ENCODE measurements at places on chromosomes 12 and 14.

DNA sequence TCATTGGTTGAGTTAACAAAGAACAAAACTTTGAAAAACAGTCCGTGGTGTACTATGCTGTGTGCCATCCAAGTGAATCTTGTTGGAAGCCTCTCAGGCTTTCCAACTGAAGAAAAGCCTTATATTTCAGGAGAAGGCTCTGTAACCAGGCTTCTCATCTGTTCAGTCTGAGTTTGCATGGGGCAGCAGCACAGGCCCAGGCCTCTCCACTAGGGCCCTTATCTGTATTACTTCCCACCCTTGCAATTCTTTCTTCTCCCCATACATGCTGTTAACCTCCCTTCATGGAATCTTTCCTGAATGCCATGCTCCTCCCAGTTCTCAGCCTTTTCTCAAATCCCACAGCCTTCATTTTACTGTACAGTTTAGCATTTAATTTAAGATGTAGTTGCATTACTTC lies 28.3 kb downstream of the FRMD6 start:
- DNase-seq = no peak

DNA sequence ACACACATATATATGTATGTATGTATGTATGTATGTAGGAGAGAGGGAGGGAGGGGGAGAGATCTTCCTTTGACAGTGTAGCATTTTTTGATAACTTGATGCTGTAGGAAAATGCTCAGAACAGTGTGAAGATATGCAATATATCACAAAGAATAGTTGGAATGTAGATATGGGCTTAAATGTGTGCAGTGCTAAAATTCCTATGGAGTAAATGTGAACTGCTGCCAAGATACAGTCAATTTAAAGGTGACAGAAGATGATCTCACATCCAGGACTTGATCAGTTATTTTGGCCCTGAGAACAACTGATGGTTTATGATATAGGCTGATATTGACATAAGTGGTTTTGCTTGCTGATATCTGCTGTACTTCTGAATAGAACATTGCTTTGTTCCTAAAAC lies 84.2 kb downstream of the DAAM1 start:
- DNase-seq = no peak

DNA sequence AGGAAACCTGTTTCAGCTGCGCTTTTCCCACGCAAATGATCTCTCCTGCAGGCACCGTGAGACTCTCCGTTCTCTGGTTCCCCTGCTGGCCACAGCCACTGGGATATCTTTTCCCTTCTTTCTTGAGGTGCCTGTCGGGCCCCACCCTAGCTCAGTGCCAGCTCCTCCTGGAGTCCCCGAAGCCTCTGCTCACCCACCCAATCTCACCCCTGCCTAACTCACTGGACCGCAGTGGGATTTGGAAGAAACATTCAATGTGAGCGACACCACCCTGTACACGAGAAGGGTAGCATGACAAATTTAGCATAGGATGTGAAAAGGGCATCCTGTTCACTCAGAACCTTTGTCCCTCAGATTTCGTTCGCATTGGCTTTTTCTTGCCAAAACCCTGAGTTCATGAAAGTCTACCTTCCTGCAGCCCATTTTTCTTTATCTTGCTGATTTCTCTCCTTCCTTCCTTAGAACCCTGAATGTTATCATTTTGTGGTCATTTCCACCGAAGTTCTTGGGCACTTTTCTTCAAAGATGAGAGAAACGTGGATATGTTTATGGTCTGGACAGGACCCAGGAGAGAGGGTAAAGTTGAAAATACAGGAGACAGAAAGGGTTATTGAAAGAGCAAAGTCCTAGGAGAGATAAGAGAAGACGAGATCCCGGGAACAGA lies 63.6 kb upstream of the ELK3 start:
- no peak for DNase-seq

- no peak for DNase-seq
Measured at GRCh38 chr12:124233846-124234640, 60.9 kb upstream of the RFLNA start.

GRCh38 chr14:75069811-75070145 lies 337 bp downstream of the ZC2HC1C start:
- no peak for DNase-seq
